ENCODE measurements at places on chromosomes 2 and 18.
A peak's percentile ranks its signal among the peaks of the same experiment; 100 is the strongest.

DNA sequence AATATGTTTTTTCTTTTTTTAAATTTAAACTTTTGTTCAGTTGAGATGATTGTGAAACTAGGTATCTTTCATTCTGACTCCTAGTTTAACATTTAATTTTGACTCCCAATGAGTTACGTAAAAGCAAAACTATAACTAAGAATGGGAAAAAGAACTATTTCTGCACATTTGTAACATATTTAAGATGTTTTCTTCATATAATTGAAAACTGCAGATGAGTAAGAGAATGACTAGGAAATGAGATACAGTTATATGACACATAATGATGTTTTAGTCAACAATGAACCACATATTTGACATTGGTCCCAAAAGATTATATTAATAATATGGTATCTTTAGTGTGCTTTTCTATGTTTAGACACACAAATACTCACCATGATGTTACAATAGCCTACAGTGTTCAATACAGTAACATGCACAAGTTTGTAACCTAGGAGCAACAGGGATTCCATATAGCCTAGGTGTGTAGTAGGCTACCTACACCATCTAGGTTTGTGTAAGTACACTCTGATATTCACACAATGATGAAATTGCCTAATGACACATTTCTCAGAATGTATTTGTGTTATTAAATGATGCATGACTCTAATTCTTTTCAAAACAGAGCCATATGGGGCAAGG is 12.6 kb downstream of the ERMN start:
- peak; percentile 62 for DNase-seq

DNA sequence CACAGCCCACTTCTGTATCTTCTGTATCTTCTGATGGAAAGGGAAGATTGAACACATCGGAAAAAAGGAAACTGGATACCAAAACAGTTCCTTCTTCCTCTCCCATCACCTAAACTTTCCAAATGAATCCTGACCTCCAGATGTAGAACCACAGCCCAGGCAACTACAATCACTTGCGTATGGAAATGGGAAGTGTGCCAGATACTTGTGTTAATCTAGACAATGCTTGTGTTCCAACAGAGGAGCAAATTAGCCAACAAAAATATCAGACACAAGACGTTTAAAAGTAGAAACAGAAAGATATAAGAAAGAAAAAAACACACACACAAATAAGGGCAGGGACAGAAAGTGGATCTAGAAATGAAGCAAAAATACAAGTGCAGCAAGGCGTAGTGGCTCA is 31.4 kb upstream of the DUSP2 start:
- no peak for DNase-seq

GRCh38 chr2:238793306-238793705 is 54.6 kb upstream of the TWIST2 start:
- no peak for DNase-seq

GRCh38 chr18:23730857-23731256 is 41.6 kb downstream of the LAMA3 start:
- no peak for DNase-seq

GRCh38 chr2:218605432-218605831 is 2.3 kb upstream of the PLCD4 start:
- DNase-seq: peak; percentile 99

DNA sequence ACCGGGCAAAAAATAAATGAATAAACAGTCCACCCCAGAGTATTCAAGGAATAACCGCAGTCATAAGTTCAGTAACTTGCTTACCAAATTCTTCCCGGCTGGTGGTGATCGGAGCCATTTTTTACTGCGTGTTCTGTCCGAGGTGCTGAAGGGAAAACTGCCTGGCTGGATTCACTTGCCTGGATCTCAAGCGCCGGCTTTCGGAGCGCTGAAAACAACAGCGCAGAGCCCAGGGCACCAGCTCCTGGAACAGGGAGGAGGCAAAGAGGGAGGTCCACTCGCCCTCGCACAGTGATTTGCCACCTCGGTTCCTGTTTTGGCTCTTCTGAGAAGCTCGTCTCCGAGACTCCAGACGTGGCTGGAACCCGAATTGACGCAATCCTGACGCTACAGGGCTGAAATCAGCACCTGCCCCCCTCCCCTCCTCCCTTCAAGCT is at the start of gene SYT4:
SYT4 (minus strand) TSS at position 327 of the 437 bp plus-strand sequence; CDS start at position 118, 209 bp downstream.
- peak; percentile 55 for DNase-seq

GRCh38 chr2:12728221-12728777 is 11.6 kb downstream of the TRIB2 start:
- no peak for DNase-seq

DNA sequence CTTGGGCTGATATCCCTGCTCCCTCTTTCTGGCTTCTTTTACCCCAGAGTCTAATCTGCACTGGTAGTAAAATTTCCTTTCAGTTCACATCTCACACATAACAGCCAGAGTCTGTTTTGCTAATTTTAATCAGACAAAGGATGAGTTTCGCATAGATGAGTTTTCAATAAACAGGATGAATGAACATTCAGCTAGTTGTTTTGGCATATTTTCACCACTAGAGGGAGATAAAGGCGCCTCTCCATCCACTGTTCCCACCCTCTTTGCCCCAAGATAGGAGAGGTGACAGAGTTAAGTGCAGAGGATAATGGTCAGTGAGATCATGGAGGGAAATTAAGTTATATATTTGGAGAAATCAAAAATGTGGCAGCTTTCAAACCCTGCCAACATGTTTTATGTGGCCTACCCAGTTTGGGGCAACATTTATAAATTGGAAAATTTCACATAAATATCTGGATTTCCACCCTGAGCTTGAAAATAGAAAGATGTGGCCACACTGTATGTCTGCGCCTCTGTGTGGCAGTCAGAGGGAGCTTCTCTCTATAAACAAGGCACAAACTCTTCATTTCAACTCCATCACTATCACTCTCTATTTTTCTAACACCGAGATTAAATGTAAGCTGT is 48.5 kb upstream of the DTNA start:
- DNase-seq: peak; percentile 45
